ENCODE measurements at places on chromosomes 5 and 9.

DNA sequence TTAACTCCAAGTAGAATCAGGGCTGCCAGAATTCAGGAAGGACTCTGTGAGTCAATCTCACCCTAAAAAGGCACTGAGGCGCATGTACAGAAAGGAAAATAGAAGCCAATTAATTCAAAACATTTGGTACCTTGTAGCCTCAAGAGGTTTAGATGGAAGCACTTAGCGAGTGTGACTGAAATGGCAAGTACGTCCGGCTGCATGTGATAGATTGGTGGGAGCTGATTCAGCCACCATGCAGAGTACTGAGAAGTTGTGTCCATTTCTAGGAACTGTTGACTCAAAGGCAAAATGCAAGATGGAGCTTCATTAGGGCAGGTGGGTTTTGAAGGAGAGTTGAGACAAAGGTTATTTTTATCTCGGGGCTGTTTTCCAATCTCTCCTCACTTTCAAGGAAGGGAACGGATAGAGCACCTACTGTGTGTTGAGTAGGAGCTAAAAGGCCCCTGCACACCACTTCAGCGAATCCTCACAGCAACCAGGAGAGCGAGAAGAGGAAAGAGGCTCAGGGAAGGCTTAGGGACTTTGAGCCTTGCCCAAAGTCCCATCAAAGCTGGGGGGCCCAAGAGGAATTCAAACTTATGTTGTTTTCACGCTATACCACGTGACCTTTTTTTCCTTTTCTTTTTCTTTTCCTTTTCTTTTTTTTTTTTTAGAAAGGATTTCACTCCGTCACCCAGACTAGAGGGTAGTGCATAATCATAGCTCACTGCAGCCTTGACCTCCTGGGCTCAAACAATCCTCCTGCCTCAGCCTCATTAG is 34.6 kb upstream of the CPEB4 start:
- DNase-seq = no peak

- DNase-seq = no peak
Observed at GRCh38 chr5:112691758-112692157, 45.9 kb upstream of the APC start.

- DNase-seq = no peak
Observed at GRCh38 chr9:123922431-123922830, 7.5 kb downstream of the DENND1A start.

DNA sequence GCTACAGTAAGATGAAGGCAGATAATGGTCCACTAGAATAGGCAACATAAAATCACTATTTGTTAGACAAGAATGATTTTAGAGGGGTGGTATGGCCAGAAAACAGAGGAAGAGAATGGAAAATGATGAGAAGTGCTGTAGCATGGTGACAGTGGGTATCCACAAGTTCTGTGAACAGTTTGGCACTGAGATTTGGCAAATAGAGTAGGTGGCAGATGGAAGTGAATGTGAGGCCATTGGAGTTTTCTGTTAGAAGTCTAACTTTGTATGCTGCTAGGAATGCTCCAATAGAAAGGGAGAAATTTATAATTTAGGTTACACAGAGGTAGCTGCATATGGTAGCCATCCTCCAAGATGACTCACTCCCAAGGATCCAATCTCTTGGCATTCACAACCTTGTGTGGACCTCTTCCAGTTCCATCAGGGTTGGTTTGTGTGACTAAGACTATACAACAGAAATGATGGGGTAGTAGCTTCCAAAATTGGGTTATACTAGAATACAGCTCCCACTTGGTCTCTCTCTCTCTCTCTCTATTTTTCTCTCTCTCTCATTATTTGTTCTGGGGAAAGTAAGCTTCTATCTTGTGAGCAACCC is 646.9 kb upstream of the ZNF608 start:
- no peak for DNase-seq

GRCh38 chr5:139958432-139959148 is 84.5 kb downstream of the NRG2 start:
- DNase-seq = no peak

- DNase-seq = no peak
Observed at GRCh38 chr9:5563417-5563815, 53.1 kb downstream of the PDCD1LG2 start.

- peak; percentile 78 for DNase-seq
Observed at GRCh38 chr9:106799152-106799551, 63.8 kb upstream of the ZNF462 start.

DNA sequence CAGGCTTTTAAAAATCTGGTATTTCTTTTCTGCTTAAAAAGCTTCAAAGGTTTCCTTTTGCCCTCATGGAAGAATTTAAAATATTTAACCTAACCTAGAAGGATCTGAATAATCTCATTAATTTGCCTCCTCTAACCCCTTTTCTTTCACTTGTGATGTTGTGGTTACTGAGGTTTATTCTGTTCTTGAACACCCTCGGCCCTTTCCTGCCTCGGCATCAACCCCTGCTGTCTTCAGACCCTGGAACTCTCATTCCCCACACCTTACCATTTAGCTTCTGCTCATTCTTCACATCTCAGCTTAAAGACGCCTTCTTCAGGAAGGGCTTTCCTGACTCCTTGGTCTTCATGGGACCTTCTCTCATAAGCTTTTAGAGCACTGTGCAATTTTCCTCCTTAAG is 131.4 kb upstream of the MAN2A1 start:
- no peak for DNase-seq

DNA sequence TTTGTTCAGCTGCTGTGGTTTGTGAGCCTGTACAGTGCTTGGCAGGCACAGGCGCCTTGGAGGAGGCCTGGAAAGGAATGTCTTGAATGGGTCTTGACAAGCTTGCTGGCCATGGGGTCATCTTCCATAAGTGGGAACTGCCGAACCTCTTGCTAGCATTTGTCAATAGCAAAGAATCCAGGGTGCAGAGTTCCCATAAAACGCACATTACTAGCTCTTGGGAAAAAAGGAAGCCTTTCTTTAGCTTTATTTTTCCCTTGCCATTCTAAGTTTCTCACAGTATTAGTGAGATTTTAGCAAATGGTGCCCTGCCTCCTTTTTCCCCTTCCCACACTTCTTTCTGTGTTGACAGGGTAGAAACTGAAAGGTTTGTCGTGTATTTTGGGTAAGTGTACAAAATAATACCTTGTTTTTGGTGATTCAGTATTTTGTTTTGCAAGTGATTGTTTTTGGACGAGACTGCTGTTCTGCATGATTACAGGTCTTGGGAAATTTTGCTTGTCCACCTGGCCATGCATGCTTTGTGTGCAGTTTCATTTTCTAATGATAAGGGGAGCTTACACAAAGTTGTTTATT is 82.0 kb downstream of the ADGRV1 start:
- DNase-seq = no peak

DNA sequence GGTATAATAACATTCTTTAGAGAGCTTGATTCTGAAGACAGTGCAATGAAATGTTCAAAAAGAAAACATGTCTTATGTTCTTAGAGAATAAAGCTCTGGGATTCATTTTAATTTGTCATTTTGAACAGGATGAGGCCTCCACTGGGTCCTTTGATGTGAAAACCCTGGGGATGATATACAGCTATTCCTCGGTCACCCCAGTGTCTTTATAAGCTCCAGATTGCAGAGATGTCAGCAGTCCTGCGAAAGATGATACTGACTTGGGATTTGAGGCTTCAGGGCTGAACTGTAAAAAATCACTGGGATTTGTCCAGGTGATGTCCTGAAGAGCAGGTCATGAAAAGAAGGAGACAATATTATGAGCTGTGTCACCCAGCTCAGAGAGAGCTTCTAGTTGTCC is 529.7 kb upstream of the ZNF608 start:
- no peak for DNase-seq

GRCh38 chr5:118544887-118545449 is 443.4 kb downstream of the DTWD2 start:
- no peak for DNase-seq

- no peak for DNase-seq
Observed at GRCh38 chr9:113574441-113575262, 111.1 kb downstream of the RGS3 start.
